HEK293T (cell line): ENCODE measurements at places on chromosomes 5 and 9.

GRCh38 chr9:94918038-94918753, 191.7 kb downstream of the AOPEP start:
- no peak for DNase-seq

DNA sequence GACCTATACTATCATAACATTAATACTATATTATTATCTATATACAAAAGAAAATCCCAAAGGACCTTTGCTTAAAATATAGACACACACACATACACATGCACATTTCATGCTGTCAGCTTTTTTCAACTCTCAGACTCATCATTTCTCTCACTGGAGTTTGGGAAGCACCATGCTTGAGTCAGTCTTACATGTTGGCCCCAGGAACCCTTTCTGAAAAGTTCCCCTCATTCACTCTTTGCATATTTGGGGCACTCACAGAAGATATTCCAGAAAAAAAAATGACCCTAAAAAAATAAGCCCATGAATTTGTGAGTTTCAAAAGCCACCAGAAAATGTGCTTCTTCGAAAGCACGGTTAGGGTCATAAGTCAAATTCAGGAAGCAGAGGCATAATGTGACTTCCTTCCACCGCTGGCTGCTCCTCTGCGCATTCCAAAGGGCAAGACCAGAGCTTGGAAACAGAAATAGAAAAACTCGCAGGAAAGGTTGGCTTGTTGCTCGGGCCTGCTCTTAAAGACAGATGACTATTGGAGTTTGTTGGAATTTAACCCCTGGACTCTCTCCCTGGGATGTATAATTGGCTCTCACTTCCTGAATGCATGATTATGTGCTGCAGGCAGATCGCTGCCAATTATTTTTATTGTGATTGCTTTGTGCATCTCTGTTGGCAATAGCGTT, 129.7 kb upstream of the IQGAP2 start:
- DNase-seq = no peak

DNA sequence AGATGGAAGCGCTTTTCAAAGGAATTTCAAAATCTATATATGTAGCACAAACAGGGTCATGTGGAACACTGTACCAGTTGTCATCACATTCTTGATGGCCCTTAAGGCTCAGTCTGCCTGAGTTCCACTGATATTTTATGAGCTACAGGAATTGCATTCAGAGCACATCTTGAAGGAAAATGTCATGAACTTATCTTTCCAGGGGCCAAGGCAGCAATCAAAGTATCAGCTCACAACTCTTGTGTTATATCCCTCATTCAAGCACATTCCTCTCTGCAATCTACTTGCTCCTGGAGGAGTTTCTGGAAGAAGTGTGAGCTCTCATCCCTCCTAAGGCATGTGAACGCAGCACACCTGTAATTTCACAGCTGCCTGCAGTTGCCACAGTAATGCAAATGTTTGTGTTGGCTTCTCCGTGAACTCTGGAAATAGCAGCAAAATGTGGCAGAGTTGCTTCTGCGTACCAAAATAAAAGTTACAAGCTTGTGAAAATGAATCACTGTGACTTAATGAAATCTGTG, 89.7 kb upstream of the EQTN start:
- DNase-seq = no peak

GRCh38 chr5:122705851-122706250, 69.0 kb upstream of the SNX2 start:
- DNase-seq = no peak

- peak; percentile 55 for DNase-seq
Measured at GRCh38 chr5:95178046-95178651, 106.7 kb downstream of the MCTP1 start.

GRCh38 chr5:14650052-14650451, 14.5 kb upstream of the OTULIN start:
- DNase-seq = no peak

GRCh38 chr9:110951805-110952539, 86.3 kb downstream of the LPAR1 start:
- no peak for DNase-seq

- peak; percentile 79 for DNase-seq
Measured at GRCh38 chr9:127586537-127586936, 25.5 kb upstream of the STXBP1 start.

- DNase-seq = no peak
Measured at GRCh38 chr5:150136305-150137167, 19.1 kb downstream of the PDGFRB start.

GRCh38 chr5:13250464-13251291, 693.8 kb downstream of the DNAH5 start:
- DNase-seq = peak; percentile 20

DNA sequence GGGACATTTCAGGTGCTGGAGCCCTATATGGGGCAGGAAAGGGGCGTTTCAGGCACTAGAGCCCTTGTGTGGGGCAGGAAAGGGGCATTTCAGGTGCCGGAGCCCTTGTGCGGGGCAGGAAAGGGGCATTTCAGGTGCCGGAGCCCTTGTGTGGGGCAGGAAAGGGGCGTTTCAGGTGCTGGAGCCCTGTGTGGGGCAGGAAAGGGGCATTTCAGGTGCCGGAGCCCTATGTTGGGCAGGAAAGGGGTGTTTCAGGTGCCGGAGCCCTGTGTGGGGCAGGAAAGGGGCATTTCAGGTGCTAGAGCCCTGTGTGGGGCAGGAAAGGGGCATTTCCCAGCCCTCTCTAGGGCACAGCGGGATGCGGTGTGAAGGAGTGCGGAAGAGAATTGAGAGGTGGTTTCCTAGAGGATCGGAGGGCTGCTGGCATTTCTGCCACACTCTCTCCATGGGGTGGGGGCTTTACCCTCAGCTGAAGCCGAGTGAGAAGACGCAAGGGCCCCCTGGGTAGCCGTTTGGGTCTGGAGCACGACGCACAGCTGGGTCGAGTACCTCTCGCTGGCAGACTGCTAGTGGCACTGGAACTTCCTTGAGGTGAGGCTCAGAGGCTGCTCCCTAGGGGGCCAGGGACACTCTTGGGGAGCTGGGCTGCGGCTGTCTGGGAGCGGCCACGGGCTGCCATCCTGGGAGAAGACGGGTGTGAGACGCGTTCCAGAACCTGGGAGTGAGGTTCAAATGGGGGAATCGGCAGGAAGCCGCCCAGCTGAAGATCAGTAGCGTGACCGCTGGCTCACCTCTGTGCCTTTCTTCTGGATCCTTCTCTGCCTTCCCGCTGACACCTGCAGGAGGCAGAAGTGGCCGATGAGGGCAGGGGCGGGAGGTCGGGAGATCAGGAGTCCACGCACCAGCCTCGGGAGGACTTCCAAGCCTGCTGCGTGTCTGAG, 122.6 kb upstream of the IRX4 start:
- DNase-seq = no peak

DNA sequence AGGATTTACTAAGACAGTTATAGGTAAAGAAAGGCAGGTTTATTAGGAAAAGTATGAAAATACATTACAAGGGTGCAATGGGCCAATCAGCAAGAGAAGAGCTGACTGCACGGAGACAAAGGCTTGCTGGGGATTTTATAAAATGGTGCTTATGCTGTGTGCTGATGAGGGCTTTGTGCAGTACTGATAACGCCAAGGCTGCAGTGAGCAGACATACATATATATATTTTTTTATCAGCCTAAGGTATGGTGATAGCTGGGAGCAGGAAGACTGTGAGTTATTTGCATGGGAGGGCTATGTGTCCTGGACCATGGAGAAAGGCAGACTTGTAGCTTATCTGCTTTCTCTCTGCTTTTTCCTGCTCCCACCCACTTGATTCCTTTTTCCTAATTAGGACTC, 208.1 kb upstream of the ACTBL2 start:
- no peak for DNase-seq

GRCh38 chr5:96838201-96839070, 30.7 kb upstream of the ERAP1 start:
- no peak for DNase-seq

GRCh38 chr9:136762915-136763648, 1.2 kb downstream of the LCN15 start:
- peak; percentile 90 for DNase-seq

DNA sequence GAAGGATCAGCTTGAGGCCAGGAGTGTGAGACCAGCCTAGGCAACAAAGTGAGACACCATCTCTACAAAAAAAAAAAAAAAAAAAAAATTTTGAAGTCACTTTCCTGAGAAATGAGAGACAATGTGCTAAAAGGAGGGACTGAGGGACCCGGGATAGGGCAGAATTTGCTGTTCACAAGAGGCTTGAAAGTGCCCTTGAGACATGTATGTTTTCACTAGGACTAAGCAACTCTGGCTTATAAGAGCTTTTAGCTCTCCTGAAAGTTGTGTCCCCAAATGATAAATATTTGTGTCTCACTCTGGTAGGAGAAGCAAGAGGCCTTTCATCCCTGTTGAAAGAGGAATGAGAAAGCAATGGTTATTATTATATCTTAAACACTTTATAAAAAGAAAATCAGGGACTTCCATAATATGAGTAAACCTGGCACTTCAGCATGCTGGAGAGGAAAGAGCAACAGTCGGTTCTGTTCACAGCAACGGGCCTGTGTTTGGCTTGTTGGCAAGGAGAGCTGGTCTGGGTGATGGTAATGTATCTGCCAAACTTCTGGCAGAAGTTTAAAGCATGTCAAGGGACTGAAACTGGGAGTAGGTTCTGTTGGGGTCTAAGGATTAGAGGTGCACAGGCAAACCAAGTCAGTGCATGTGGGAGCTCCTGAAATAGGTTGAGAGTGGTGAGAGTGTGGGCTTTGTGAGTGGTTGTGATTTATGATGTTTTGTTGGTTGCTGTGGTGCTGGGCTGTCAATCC, 32.2 kb downstream of the ENTREP1 start:
- DNase-seq = no peak

DNA sequence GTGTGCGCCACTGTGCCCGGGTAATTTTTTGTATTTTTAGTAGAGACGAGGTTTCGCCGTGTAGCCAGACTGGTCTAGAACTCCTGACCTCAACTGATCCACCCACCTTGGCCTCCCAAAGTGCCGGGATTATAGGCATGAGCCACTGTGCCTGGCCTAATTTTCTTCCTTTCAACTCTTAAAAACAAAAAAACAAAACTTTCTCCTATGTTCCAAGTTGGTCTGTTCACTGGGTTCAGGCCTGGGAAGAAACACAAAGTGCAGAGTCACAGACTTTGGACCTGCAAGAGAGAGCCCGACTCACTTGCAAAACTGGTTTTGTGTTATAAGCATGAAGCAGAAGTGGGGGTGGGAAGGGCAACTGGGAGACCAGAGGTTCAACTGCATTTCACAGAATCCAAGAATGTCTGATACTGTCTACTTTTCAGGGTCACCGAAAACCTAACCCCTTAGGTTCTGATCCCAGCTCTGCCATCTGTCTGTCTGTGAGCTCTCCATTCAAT, 5.2 kb upstream of the HDHD3 start:
- no peak for DNase-seq

DNA sequence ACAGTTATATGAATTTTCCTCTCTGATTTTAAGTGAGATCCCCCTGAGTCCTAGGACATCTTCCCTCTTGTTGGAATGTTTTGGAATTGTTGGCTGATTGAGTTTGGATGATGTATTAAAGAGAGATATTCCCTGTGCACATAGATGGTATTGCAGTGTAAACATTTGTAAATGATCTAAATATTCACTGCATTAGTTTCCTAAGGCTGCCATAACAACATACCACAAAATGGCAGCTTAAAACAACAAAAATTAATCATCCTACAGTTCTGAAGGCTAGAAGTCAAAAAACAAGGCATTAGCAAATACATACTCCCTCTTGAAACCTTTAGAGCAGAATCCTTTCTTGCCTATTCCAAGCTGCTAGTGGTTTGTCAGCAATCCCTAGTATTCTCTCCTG, 38.0 kb upstream of the MROH2B start:
- no peak for DNase-seq

GRCh38 chr5:6115852-6116251, 262.5 kb downstream of the MED10 start:
- no peak for DNase-seq

DNA sequence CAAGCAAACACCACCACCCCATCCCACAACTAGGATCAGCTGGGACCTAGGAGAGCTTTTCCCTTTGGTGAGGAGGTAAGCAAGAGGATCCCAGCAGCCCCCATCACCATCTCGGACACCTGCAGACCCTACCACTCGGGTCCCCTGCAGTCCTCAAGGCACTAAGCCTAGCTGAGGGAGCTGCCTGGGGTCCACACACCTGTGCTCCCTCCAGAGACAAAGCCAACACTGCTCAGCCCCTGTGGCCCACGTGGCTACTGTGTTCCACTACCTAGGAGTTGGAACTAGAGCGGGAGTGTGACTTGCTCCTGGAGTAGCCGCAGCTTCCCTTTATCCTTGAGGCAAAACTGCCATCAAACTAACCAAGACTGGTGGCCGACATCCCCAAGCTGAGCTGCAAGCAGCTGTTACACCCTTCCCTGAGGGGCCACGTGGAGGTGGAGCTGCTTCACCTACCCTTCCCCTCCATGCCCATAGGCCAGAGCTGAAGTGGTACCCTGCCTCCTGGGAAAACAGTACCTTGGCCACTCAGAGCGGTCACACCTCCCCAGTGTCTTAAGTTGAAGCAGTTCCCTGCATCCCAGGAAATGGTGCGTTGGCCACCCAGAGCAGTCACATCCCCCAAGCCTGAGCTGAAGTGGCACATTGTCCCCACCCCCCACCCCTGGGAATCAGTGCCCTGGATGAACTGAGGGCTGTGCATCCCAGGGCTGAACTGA, 205.5 kb downstream of the CACNA1B start:
- DNase-seq = no peak

DNA sequence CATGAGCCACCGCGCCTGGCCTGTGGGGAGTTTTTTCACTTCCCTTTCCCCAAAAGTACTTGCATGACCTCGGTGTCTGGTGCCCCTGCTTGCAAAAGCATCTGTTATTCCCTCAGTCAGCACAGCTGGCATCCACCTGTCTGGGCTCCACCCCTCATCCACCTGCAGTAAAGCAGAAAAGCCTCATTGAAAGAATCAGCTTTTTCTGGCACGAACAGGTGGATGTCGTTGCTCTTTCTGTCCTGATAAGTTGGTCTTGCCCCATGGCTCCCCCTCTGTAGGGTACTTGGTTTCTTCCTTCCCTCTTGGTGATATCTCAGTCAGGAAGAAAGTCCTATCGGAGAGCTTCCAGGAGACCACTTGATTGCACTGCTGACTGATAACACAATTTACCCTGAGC, 37.4 kb downstream of the WWC1 start:
- peak; percentile 52 for DNase-seq

- no peak for DNase-seq
Measured at GRCh38 chr9:116003397-116003796, 150.2 kb upstream of the PAPPA start.

- DNase-seq = no peak
Measured at GRCh38 chr5:10831419-10831818, 70.4 kb upstream of the DAP start.

DNA sequence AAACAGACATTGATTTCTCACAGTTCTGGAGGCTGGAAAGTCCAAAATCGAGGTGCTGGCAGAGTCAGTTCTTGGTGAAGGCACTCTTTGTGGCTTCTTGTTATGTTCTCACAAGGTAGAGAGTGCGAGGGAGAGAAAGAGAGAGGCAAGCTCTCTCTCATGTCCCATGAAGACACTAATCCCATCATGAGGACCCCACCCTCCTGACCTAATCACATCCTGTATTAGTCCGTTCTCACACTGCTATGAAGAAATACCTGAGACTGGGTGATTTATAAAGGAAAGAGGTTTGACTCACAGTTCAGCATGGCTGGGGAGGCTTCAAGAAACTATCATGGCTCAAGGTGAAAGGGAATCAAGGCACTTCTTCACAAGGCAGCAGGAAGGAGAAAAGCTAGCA, 5.7 kb upstream of the AMACR start:
- no peak for DNase-seq

- no peak for DNase-seq
Measured at GRCh38 chr9:122791872-122792669, 3.3 kb downstream of the OR5C1 start.

- no peak for DNase-seq
Measured at GRCh38 chr9:93264338-93265125, 80.6 kb downstream of the WNK2 start.

GRCh38 chr5:59557572-59557971, 336.0 kb downstream of the PDE4D start:
- DNase-seq = no peak
